Mucosa of gallbladder (tissue), 1 donor: ENCODE measurements at places on chromosomes 12 and 14. TPM values are rescaled to one million over a fixed set of nuclear protein-coding genes. Genes with fewer than 3 reads are reported as not detected.

Gene FAM90A1
- total RNA-seq, result 0.29 TPM

Gene KRT71
- total RNA-seq, result not detected

GRCh38 chr12:27221625-27222387, 22.3 kb upstream of the STK38L start:
- no peak for DNase-seq

- no peak for DNase-seq
These were observed 29.5 kb downstream of the RIMBP2 start for GRCh38 chr12:130686511-130686991.

DNA sequence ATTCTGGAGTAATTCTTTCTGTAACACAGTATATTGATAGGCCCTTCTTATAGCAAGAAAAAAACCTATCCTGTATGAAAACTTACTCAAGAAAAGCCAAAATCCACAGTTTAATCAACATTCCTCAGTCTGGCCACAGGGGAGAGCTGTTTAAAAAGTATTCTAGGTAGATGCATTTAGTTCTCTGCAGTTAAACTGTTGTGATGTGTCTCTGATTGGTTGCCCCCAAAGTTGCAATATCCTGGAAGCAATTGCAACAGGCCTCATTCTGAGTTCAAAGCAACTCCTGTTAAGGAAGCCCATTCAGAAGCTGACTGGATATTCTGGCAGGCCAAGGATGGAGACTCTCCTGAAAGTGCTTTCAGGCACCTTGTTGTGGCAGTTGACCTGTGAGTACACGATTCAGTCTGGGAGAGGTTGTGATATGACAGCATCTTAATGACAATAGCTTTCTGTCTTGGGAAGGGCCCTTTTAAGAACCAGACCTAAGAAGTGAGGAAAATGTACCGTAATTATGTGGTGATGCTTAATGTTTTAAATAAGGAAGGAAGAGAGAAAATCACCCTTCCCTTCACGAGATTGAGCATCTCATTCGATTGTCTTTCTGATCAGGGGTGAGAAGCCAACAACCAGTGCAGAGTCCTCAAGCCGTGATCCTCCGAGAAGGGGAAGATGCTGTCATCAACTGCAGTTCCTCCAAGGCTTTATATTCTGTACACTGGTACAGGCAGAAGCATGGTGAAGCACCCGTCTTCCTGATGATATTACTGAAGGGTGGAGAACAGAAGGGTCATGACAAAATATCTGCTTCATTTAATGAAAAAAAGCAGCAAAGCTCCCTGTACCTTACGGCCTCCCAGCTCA, 420.7 kb downstream of the DAD1 start:
- no peak for DNase-seq

GRCh38 chr14:61335049-61335448, 13.7 kb downstream of the PRKCH start:
- DNase-seq, result no peak
